Activated CD4-positive, alpha-beta T cell treated with anti-CD3 and anti-CD28 coated beads, Interleukin-2, amount 10 ng/mL, durations not matched to agents 24 days and 14 days (primary cell): ENCODE measurements at places on chromosomes 3 and 15. TPM values are rescaled to one million over a fixed set of nuclear protein-coding genes. Genes with fewer than 3 reads are reported as not detected.

DNA sequence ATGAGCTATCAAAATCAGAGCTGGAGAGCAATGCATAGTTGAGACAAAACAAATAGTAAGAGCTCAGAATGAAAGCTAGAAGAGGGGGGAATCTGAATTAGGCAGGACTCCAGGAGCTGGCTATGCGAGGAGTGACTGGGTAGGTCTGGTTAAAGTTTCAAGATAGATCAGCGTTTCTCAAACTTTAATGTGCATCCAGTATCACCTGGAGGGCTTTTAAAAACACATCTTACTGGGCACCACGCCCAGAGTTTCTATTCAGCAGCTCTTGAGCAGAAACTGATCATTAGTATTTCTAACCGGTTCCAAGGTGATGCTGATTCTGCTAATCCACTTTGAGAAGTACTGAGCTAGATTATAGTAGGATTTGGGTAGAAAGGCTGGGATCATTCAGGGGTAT is 96.2 kb upstream of the ACP3 start:
- no peak overlapping the region for H3K27ac ChIP-seq
- no peaks in the 10 kb centered on the region for H3K36me3 ChIP-seq
- no peak for DNase-seq
- no peak overlapping the region for H3K4me3 ChIP-seq
- H3K27me3 ChIP-seq: peaks cover 4% of the 10 kb centered on the region
- no peaks in the 10 kb centered on the region for H3K4me1 ChIP-seq

PLA2G4D gene
- not detected in 2 replicates for total RNA-seq

FGF12 gene
- total RNA-seq: not detected in 2 replicates

CYP1A2 gene
- not detected in 2 replicates for total RNA-seq
